Left renal pelvis (tissue), 4 donors: ENCODE measurements at places on chromosomes 16 and 17. TPM values are rescaled to one million over a fixed set of nuclear protein-coding genes. Genes with fewer than 3 reads are reported as not detected.

GRCh38 chr17:49936386-49936785 is 32.6 kb upstream of the DLX4 start:
- DNase-seq = no peak

The KRT36 gene
- polyA plus RNA-seq = not detected

The TCF25 gene
- 143 TPM for polyA plus RNA-seq

DNA sequence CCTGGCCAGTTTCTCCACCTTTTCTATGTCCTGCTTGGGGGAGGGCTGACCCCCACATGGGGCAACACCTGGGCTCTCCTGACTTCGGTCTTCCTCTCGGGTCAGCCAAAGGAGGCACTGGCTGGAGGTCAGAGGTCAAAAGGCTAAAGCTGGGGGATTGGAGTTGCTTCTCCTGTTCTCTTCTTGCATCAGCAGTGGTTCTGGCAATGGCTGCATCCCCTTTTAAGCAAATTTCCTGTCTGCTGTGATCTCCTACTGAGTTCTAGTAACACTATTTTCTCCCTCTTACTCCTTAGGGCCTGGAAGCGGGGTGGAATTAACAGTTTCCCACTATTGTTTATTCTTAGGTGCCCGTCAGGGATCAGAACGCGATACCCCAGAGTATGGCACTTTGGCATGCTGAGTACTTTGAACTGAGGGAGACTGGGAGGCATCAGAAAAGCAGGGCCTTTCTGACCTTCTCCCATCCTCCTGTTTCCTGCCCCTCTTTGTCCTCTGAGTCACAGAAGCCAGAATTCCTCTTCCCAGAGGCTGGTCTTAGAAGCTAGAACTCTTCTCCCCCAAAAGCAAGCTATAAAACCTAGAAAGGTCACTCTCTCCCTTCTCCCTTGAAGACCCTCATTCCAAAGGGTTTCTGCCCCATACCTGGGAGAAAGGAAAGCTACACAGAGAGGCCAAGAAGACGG is 268.2 kb downstream of the STX8 start:
- DNase-seq = no peak

GRCh38 chr16:67248073-67248400 is 742 bp upstream of the SLC9A5 start:
- no peak for DNase-seq

The MARCHF10 gene
- polyA plus RNA-seq = 0.96 TPM

- DNase-seq = no peak
Observed at GRCh38 chr17:48012654-48013053, 24.9 kb downstream of the COPZ2 start.

GRCh38 chr17:82257473-82257872 is 16.0 kb downstream of the CSNK1D start:
- DNase-seq = no peak

DNA sequence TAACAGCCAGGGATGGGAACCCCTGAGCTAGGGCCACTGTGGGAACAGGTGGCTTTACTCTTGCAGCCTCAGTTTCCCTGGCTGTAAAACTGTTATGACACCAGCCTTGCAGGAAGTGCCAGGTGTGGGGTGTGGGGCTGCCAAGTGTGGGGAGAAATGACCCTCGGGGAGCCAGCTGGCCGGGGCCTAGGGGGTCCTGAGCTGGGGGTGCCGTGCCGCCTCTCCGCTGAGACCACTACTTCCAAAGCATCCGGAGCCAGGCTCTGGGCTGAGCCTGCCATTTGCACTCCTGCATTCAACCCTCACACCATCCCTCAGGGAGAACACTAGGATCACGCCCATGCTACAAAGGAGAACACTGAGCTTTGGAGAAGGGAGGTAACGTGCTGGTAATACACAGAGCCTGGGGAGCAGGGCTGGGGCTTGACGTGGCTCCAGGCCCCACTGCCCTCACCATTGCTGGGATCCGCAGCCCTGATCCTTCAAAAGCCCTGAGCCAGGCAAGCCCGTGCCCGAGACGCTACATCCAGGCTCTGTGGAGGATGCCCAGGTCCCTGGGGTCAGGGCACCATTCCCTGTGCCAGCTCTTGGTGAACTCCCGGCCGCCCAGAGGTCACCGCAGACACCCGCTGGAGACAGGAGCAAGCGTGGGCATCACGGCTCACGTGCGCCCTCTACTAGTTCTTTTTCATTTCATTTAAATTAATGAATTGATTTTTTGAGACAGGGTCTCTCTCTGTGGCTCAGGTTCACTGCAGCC is 28.8 kb upstream of the GINS2 start:
- DNase-seq = peak; percentile 45

- no peak for DNase-seq
Observed at GRCh38 chr17:57357392-57357784, 101.1 kb downstream of the MSI2 start.

GRCh38 chr16:55039931-55040330 is 109.3 kb downstream of the IRX5 start:
- no peak for DNase-seq

The TMEM100 gene
- 71.3 TPM for polyA plus RNA-seq

DNA sequence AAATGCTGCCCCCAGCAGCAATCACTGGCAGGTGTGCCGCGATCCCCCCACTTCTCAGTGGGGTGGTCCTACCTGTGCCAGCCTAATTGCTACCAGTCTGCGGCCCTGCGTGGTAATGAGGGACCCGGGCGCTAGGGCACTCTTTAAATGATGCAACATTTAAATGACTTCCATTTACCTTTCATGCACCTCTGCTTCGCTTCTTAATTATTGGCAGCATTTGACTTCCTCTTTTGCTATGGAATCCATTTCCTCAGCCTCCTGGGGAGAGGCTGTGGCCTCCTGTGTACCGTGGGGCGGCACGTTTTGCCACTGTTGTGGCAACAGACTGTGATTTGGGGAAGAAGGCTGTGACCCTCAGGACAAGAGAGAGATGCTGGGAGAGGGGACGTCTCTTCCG is 86.1 kb downstream of the RPA1 start:
- no peak for DNase-seq

DNA sequence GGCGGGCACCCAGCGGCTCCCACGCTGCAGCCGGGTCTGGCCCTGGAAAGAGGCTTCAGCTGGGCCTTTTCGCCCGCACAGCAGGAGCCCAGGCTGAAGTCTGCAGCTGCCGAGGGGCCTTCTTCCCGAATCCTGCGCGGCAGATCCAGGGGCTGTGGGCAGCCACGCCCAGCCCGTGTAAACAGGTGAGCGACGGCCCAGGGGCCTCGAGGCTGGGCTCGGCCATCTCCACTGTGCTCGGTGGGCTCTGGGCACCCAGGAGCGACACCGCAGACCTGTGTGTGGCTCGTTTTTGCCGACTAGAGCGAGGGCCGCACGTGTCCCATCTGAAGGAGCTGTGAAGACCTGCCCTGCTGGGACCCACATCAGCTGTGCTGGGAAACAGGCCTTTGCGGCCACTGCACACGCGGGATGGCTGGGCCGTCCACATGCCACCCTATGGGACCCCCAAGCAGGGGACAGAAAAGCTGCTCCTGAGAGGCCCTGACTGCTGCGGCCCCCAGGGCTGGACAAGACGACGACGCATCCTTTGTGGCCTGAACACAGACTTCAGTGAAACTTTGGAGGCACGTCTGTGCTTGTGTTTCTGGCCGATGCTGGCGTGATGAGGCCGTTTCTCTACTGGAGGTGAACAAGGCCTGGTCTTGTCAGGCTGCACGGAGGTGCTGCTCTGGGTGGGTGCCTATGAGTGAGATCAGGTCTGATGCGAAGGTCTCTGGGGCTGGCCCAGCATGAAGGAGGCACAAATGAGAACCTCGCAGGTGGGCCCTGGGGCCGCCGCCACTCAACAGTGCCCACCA is 5.2 kb upstream of the APRT start:
- no peak for DNase-seq

The TLCD3B gene
- 1.5 TPM for polyA plus RNA-seq

The SOST gene
- 0.86 TPM for polyA plus RNA-seq

- no peak for DNase-seq
Observed at GRCh38 chr17:37813751-37814150, 68.9 kb upstream of the HNF1B start.

- no peak for DNase-seq
Observed at GRCh38 chr16:68093816-68094613, 8.8 kb downstream of the NFATC3 start.

The MYO15B gene
- polyA plus RNA-seq = 224 TPM

GRCh38 chr16:28304214-28304613 is 11.9 kb downstream of the SBK1 start:
- no peak for DNase-seq

GRCh38 chr17:50620858-50621257 is 13.8 kb upstream of the ABCC3 start:
- no peak for DNase-seq

DNA sequence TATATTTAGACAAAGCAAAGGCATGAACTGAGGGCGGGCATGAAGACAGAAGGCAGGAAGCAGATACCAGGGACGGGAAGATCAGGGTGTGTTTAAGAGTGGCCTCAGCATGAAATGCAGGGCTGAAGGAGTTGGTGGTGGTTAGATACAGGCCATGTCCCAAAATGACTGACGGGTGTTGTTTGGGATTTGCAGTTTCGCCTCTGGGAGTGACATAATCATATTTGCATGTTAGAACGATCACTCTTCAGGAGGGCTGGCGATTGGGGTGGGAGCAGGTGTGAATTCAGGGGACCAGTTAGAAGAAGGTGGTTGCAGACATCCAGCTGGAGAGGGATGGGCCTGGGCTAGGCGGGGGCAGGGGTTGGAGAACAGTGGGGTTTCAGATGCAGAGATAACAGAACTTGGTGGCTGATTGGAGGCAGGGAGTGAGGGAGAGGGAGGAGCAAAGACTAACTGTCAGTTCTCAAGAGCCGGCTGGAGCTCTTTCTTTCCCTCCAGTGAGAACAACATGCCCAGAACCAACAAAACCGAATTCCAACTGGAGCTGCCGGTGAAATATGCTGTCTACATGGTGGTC is 27.2 kb upstream of the ITGAX start:
- DNase-seq = no peak

The KRT27 gene
- 0.24 TPM for polyA plus RNA-seq

DNA sequence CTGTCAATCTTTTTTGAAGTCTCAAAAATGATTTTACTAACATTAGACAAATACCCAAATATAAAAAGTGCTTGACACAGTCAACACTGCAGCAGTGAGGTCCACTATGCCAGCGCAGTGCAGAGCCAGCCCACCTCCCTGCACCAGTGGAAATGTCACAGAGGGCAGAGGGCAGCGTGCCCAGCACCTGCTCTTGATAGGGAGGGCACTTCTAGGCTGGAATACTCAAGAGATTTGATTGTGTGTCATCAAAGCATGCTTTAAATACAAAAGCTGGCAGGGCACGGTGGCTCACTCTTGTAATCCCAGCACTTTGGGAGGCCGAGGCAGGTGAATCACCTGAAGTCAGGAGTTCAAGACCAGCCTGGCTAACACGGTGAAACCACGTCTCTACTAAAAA is 136.0 kb downstream of the ANKRD11 start:
- DNase-seq = no peak

GRCh38 chr16:1050921-1051320 is 21.6 kb upstream of the SSTR5 start:
- no peak for DNase-seq

The P2RX5 gene
- polyA plus RNA-seq = 0.63 TPM

The WWOX gene
- 43.2 TPM for polyA plus RNA-seq

The TP53TG3 gene
- not detected for polyA plus RNA-seq

DNA sequence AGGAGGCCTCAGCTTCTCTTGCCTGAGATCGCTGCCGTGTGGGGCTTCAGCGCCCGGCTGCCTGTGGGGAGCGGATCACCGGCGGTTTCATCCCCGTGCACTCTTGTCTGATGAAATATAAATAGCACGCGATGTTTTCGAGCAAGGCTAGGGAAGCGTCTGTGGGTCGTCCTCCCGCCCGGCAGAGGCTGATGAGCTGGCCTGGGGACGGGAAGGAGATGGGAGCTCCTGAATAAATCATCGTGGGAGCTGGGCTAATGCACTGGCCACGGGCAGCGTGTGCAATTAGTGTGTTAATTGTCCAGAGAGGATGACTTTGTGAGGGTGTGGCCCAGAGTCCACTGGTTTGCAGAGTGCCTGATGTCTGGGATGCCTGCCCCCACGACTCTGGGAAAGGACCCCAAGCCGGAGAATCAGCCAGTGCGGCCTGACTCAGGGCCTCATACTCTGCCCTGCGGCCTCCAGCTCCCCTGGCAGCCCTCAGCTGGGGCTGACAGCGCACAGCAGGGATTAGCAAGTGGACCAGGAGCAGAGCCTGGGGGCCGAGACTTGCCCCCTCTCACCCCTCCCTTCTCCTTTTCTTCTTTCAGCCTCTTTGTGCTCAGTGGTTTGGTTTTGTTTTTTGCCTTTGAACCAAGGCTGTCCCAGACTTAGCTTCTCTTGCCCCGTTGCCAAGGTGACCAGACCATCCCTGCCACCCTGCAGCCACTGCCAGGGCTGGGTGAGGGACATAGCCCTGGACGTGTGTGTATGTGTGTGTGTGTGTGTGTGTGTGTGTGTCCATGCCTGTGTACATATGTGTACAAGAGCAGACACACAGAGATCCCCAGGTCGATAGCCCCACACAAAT is 21.4 kb downstream of the KCNJ12 start:
- no peak for DNase-seq

DNA sequence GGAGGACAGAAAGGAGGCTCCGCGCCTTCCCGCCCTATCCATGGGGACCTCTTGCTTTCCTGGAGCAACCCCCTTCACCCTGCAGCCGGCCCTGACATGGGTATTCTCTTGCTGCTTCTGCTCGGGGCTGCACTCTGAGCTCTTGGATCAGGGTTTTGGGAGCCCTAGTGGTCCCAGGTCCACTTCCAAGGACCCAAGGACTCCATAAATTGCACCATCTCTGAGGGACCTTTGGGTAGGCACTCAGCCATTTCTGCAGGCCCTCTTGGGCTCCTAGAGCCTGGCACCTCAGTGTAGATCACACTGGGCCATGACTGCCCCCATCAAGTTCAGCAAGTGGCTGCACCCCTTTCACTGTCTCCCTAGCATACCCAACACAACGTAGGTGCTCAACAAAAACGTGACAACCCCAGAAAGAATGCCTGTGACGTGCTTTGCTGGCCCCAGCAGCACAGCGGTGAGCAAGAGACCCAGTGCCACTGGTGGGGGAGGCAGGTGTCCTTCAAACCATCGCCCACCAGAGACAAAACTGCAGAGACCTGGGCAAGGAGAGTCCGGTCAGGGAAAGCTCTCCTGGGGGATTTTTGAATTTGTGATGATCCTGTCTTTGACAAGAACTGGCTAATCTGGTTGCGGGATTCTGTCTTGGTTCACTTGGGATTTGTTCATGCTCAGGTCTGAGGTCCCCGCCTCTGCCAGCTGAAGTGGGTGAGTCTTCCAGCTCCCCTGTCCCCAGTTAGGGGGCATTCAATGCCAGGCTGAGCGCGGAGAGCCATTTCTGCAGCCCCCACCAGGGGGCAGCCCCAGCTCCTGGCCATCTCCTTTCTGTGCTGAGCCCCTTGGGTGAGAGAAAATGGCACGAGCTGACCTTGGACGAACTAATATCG is 2.5 kb upstream of the RAB11FIP4 start:
- DNase-seq = no peak
